ENCODE measurements at places on chromosomes 2 and 18. TPM values are rescaled to one million over a fixed set of nuclear protein-coding genes. Genes with fewer than 3 reads are reported as not detected.

DNA sequence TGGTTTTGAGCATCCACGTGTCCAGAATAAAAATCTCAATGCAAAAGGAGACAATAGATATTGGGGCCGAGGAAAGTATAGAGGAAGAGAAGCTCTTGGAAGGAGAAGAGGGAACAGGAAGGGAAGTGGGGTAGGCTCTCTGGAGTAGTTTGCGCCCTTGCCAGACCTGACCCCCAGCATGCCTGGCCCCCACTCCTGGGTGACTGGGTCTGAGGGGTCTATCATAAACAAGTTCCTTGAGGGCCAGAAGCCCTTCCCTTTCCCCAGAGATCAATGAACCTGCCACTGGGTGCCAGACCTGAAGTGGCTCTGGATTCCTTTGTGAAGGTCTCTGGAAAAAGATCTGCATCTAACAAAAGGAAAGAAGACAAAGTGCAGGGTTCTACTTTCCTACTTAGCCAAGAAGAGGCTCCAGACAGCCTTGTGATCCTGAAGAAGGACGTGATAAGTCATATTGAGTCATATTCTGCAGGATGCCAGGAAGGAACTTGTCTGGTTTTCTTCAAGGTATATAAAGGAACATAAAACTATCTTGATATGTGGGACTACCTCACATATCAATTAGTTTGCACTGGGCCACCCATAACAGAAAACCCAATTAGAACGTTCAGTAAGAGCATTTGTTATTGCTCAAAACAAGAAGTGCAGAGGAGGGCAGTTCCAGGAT lies 18.7 kb upstream of the ATOH8 start:
- no peak for DNase-seq

The CDK15 gene
- total RNA-seq = 6.8 TPM

- DNase-seq = no peak
These were observed 51.7 kb downstream of the KCNIP3 start for GRCh38 chr2:95348609-95349567.

DNA sequence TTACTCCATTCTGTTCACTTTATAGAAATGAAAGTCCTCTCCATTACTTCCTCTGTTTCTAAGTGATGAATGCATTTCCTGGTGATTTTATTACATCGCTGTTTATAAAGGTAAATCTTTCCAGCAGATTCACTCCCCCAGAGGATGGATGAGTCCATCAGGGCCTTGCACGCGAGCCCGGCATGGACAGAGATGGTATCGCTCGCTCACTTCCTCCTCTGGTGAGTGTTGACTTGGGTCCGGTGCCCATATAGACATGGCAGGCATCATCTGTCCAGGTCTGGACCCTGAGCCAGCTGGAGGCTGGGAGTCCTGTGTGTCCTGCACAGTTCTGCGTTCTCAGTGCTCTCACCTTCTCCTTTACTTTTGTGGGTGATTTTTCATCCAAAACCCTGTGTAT lies 733.6 kb upstream of the SALL3 start:
- no peak for DNase-seq

GRCh38 chr2:38672445-38673391 lies 6.8 kb downstream of the GALM start:
- no peak for DNase-seq

- no peak for DNase-seq
These were observed 29.3 kb upstream of the FOXI3 start for GRCh38 chr2:88481691-88482336.

The TFPI gene
- total RNA-seq = 89.7 TPM

GRCh38 chr18:24538414-24539264 lies 78.2 kb downstream of the HRH4 start:
- no peak for DNase-seq

DNA sequence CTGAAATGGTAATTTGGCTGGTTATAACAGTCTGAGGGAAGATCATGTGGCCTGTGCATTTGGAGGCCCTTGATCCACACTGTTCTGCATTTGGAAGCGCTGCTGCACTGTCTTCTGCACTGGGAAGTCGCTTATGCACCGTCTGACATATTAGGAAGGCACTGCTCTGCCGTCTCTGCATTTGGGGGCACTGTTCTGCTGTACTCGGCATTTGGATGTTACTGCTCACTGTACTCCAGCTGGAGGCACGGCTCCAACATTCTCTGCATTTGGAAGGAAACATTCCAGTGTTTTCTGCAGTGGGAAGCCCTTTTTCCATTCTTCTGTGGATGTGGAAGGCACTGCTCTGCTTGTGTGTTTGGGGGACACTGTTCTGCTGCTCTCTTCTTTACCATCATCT lies 9.6 kb upstream of the PROM2 start:
- no peak for DNase-seq

The TOGARAM2 gene
- 0.40 TPM for total RNA-seq

The GAREM1 gene
- 9.5 TPM for total RNA-seq

GRCh38 chr18:63664571-63664970 lies 2.9 kb upstream of the SERPINB3 start:
- no peak for DNase-seq

The CPO gene
- not detected for total RNA-seq

DNA sequence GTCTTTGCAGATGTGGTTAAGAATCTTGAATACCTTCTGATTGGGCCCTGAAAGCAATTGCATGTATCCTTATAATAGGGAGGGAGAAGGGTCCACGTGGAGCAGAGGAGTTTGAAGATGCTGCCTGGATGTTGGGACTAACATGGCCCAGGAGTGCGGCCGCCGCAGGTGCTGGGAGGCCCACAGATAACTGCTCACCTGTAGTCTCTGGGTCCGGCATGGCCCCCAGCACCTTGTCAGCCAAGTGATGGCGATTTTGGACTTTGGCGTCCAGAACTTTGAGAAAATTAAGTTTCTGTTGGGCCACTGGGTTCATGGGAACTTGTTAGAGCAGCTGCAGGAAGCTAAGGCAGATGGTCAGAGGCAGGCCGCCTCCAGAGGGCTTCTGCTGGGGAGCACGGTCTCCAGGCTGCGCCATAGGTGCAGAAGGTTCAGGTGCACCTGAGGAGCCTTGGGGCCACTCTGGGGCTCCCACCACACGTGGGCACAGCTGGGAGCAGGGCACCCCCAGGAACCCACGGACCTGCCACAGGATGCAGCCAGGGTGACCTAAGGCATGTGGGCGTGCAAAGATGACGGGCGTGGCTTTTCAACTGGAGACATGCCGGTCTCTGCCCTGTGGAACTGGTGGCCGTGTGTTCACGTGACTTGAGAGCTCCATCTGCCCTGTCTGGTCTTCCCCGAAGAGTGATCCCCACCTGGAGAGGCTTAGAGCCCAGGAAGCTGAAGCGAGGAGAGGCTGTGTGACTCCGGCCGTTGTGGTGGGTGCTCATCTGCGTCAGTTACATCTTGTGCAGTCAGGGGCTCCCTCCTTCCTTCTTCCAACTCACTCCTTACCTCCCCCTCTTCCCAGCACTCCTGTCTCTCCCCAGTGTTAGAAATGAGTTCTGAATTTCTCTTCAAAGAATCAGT lies 277.3 kb downstream of the AGAP1 start:
- DNase-seq = no peak

GRCh38 chr2:146748046-146748445 lies 1096.8 kb upstream of the ACVR2A start:
- DNase-seq = no peak

- DNase-seq = no peak
These were observed 12.0 kb downstream of the NRP2 start for GRCh38 chr2:205694256-205694655.

- DNase-seq = no peak
These were observed 24.7 kb downstream of the CYP27C1 start for GRCh38 chr2:127195140-127196074.

DNA sequence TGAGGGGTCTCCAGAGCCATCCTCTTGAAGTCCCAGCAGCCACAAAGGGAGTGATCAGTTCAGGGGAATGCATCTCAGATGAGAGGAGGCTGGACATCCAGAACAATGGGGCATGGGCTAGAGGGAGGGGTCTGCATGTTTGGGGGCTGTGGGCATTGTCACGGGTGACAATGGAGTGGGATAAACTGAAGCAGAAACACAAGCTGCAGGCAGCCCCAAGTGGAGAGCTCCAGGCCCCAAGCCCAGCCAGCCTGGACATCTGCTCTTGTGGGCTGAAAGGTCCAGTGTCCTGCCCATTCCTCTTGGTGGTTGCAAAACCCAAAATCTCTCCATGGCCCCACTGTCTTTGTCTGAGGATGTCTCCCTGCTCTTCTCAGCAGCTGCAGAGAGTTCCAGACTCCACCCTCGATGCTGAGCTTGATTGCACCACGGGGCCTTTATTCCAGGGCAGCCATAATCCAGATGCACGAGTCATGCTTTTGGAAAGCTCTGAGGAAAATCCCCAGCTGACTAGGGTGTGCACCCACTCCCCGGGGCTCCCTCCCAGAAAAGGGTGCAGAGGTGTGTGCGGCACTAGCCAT lies 149.4 kb downstream of the TNS1 start:
- no peak for DNase-seq

DNA sequence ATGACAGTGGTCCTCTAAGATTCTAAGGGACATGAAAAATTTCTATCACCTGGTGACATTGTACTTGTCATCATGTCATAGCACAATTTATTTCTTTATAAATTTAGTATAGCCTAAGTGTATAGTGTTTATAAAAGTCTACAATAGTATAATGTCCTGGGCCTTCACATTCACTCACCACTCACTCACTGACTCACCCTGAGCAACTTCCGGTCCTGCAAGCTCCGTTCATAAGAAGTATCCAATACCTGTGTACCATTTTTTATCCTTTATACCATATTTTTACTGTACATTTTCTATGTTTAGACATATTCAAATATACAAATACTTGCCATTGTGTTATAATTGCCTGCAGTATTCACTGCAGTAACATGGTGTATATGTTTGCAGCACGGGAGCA lies 72.8 kb upstream of the DSEL start:
- DNase-seq = no peak

GRCh38 chr2:144240656-144241339 lies 279.1 kb downstream of the ZEB2 start:
- no peak for DNase-seq

The SERPINB11 gene
- not detected for total RNA-seq

The KLF11 gene
- 14.0 TPM for total RNA-seq

GRCh38 chr2:11757101-11757500 lies 10.7 kb downstream of the LPIN1 start:
- no peak for DNase-seq

- no peak for DNase-seq
These were observed 137.5 kb downstream of the INO80D start for GRCh38 chr2:205948496-205948837.

- no peak for DNase-seq
These were observed 469.6 kb downstream of the TGIF1 start for GRCh38 chr18:3919396-3920061.

- no peak for DNase-seq
These were observed 364.0 kb upstream of the SLC14A2 start for GRCh38 chr18:45251236-45251635.

DNA sequence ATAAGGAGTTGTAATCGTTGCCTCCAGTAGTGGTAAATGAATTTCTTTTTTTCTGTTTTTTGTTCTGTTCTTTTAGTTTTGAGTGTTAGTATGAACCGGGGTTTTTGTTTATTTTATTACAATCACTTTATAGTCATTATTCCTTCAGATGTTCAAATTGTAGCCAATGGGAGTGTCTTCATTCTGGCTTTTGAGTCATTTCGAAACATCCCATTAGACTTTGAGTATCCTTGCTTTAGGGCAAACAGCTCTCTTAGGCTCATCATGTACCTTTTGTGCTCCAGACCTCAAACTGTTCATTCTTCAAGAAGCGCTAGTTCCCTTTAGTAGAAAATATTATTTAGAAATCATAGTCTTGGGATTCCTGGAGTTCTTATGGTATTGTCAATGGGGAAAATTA lies 54.2 kb upstream of the PAX3 start:
- DNase-seq = no peak

DNA sequence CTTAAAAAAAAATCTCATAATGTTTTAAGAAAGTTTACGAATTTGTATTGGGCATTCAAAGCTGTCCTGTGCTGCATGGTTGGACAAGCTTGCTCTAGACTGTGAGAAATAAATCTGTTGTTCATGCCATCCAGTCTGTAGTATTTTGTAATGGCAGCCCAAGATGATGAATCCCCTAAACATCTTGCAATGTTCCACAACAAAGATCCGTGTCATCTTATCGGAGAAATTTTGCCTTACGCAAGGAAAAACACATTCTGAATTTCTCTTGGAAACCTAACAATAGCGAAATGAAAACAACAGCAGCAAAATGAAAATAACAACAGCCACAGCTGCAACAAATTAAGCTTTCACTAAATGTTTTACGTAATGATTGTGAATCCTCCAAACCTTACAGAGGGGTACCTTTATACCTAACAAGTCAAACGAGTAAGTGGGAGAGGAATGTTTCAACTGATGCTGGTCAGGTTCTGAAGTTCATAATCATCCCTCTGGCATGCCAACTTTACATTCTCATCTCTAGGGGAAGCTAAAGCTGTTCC lies 76.1 kb upstream of the RNU4ATAC start:
- DNase-seq = no peak

DNA sequence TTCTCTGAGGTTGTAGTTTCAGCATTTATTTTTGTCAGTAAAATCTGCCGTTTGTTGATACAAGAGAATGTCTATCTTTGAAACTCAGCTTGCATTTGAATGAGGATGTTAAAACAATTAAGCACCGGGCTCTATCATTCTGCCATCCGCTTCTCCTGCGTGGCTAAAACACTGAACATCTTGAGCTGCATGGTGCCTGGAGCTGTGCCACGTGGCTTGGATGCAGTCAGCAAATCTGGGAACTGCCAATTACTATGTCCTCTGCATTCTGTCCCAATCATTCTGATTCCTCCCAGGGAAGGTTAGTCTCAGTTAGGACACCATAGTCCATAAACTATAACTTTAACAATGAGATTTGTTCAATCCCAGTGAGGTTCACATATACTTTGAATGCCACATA lies 598.4 kb downstream of the FBXO15 start:
- no peak for DNase-seq

GRCh38 chr18:74175658-74176057 lies 27.3 kb downstream of the TIMM21 start:
- no peak for DNase-seq

GRCh38 chr2:169164311-169164710 lies 94.9 kb downstream of the DHRS9 start:
- DNase-seq = no peak

DNA sequence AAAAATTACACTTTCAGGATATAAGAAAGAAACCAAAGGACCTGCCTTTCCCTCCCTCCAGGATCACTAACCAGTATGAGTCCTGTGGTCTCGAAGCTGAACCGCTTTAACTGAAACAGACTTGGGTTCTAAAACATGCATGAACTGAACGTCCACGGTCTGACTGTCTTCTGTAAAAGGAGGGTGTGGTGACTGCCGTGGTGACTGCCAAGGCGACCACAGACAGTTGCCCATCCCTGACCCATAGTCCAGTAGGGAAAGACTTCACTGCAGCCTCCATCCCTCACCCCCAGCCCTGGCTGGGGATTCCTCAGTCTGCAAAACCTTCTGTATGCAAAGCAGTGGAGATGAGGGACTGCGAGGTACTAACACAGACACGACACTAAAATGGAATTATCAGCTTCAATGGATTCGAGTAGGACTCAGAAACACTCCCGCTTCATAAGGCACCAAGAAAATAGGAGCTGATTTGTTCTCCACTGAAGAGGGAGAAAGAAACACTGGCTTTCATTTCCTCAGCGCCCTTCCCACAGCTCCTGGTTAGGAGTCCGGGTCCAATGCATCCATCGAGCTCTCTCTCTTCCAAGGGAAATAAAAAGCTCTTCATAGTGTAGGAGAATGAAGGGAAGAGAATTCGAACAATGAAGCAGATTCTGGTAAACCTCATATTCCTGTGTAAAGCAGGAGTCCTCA lies 197.2 kb downstream of the HDAC4 start:
- DNase-seq = no peak
